ENCODE measurements at places on chromosomes 12 and 14.

DNA sequence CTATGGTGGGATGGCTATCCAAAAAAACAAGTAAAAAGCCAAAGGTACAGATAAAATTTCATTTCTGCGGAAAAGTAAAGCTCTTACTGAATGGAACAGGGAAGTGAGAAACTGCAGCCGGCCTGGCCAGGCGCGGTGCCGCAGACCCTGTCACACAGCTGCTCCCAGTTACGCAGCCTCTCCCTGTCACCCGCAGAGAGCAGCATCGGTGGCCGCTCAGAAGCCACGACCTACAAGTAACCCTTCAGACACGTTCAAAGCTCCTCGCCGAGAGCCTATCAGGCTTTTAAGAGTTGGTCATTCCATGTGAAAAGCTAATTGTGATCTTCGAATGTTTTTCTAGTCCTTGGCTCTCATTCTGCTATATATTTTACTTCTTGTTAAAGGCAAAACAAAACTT, 11.0 kb upstream of the ANKLE2 start:
- no peak for DNase-seq

- no peak for DNase-seq
Measured at GRCh38 chr12:82176026-82176425, 182.2 kb downstream of the CCDC59 start.

DNA sequence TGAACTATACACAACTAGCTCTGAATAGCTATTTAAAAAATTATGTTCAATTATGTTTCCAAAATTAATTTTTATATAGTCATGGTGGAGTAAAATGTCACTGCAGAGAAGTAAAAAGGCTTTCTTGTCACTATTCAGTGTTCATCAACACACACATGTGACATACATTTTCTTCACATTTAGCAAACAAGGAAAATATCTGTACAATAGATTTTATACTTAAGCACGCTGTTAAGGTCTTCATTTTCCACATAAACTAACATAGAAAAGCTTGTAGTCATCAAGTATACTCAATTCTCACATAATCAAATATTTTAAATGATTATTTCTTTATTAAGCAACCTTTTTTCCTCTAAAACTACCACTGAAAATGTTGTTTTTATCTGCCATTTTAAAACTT, 141.2 kb upstream of the DIO2 start:
- DNase-seq = no peak

- DNase-seq = no peak
Measured at GRCh38 chr14:89212386-89213235, 204.4 kb downstream of the FOXN3 start.

- DNase-seq = no peak
Measured at GRCh38 chr14:20197459-20197858, 6.8 kb downstream of the OR11G2 start.

Data from mesenteric fat pad (tissue), 1 donor.